ENCODE measurements at places on chromosomes 2 and 18. TPM values are rescaled to one million over a fixed set of nuclear protein-coding genes. Genes with fewer than 3 reads are reported as not detected.

Gene CREG2
- total RNA-seq, result 120 TPM

Gene ICOS
- total RNA-seq, result not detected

Gene RPRD1A
- 21.1 TPM for total RNA-seq

Gene KCNG3
- 1.1 TPM for total RNA-seq

GRCh38 chr2:127106457-127106990 lies 430 bp downstream of the BIN1 start:
- peak overlapping the region; percentile 22 for H3K27ac ChIP-seq
- DNase-seq, result no peak
- H3K36me3 ChIP-seq, result peaks cover 4% of the 10 kb centered on the region

DNA sequence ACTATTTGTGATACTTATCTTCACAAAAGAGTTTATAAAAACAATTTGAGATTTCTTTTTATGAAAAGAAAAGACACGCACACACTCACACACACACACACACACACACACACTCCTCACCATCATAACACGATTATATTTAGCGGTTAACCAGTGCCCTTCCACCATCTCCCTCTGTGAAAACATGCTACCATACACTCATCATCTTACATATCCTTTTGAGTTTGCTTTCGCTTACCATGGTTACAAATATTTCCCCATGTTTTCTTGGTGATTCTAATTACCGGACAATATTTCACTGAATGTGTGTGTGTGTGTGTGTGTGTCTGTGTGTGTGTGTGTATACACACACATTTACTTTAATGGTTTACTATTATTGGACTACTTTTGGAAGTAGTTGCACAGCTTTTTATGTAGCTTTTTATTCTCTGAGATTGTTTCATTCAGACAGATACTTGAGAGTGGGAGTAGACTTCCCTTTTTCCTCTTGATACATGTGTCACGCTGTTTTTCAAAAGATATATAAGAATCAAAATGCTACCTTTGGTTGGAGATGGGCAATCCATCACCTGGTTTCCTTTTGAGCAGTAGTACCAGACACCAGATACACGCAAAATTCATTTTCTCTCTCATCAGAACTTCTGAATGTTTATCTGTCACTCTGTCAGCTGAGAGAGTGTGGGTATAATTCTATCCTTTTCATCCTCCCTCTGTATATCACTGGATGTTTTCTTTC lies 138.1 kb downstream of the SETBP1 start:
- no peaks in the 10 kb centered on the region for H3K4me1 ChIP-seq
- no peak overlapping the region for H3K27ac ChIP-seq
- no peaks in the 10 kb centered on the region for H3K36me3 ChIP-seq

DNA sequence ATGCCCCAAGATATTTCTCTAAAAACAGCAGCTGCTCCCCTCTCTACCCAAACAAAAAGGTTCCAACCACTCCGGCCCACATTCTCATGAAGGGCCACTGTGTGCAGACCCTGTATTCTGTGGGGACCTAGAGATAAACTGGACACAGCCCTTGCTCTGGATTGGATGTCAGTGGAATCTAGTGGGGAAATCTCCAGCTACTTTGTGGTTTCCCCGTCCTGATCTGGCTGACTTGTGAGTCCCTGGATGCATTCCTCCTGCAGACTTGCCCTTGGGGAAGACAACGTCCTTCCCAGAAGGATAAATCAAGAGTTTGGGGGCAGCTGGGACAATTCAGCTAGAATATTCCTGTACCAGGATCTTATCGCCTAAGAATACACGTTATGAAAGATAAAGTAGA lies 151.1 kb downstream of the FSHR start:
- no peaks in the 10 kb centered on the region for H3K27me3 ChIP-seq
- H3K4me1 ChIP-seq, result peaks cover 26% of the 10 kb centered on the region
- H3K27ac ChIP-seq, result no peak overlapping the region
- no peak overlapping the region for H3K4me3 ChIP-seq

- no peaks in the 10 kb centered on the region for H3K27me3 ChIP-seq
- peaks cover 18% of the 10 kb centered on the region for H3K4me1 ChIP-seq
- H3K36me3 ChIP-seq, result no peaks in the 10 kb centered on the region
- no peak for DNase-seq
These were observed 2.8 kb upstream of the WNT10A start for GRCh38 chr2:218877891-218878290.

GRCh38 chr18:37630334-37630733 lies 64.7 kb upstream of the CELF4 start:
- H3K4me1 ChIP-seq, result no peaks in the 10 kb centered on the region
- H3K36me3 ChIP-seq, result no peaks in the 10 kb centered on the region
- H3K4me3 ChIP-seq, result no peak overlapping the region

GRCh38 chr2:74740741-74741431 lies 86.8 kb downstream of the SEMA4F start:
- peak; percentile 59 for DNase-seq
- peak overlapping the region; percentile 48 for H3K27ac ChIP-seq
- no peaks in the 10 kb centered on the region for H3K36me3 ChIP-seq
- no peaks in the 10 kb centered on the region for H3K27me3 ChIP-seq
- H3K4me3 ChIP-seq, result no peak overlapping the region

GRCh38 chr18:3199942-3200645 lies 19.7 kb downstream of the MYOM1 start:
- no peak for DNase-seq
- H3K27ac ChIP-seq, result no peak overlapping the region
- no peaks in the 10 kb centered on the region for H3K4me1 ChIP-seq

GRCh38 chr2:118903551-118904479 lies 38.2 kb upstream of the MARCO start:
- no peaks in the 10 kb centered on the region for H3K36me3 ChIP-seq
- no peaks in the 10 kb centered on the region for H3K4me1 ChIP-seq
- no peak for DNase-seq
- H3K27ac ChIP-seq, result no peak overlapping the region
- H3K27me3 ChIP-seq, result no peaks in the 10 kb centered on the region
- no peak overlapping the region for H3K4me3 ChIP-seq

DNA sequence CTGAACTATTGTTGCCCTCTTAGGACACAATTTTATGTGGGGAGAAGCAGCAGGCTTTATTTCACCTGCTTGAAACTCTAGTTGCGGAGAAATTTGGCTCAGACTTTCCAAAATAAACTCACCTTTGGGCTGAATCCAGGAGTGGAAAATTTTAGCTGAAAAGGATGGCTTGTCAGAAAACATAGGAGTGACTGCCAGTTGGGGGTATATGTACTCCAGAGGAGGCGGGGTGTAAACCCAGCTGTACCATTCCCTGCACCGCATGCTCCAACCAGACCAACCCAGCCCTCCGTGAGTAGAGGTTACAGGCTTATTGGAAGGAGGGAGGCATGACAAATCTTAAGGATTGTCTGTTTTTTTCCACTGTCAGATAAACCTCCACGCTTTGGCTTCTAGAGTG lies 53.8 kb downstream of the PRKCE start:
- H3K27me3 ChIP-seq, result no peaks in the 10 kb centered on the region
- H3K4me1 ChIP-seq, result no peaks in the 10 kb centered on the region
- no peak overlapping the region for H3K27ac ChIP-seq
- DNase-seq, result no peak
